ENCODE measurements at places on chromosomes 5 and 9. TPM values are rescaled to one million over a fixed set of nuclear protein-coding genes. Genes with fewer than 3 reads are reported as not detected.

ANKRD20A1 gene
- total RNA-seq = under 0.01 TPM

SPINK6 gene
- 15.6 TPM for total RNA-seq

AFAP1L1 gene
- 2.4 TPM for total RNA-seq

KCNMB1 gene
- total RNA-seq = not detected

FGF18 gene
- not detected for total RNA-seq

SMIM33 gene
- total RNA-seq = not detected

BTNL9 gene
- not detected for total RNA-seq

PCDHB3 gene
- 0.55 TPM for total RNA-seq

MRPS27 gene
- total RNA-seq = 79.1 TPM

ARHGEF28 gene
- total RNA-seq = 15.9 TPM

CD274 gene
- total RNA-seq = 2.2 TPM

LRRC70 gene
- 0.57 TPM for total RNA-seq

GAPT gene
- total RNA-seq = not detected

FOCAD gene
- 77.1 TPM for total RNA-seq

PRDM9 gene
- not detected for total RNA-seq

GRPEL2 gene
- total RNA-seq = 17.8 TPM

SLC34A1 gene
- total RNA-seq = not detected

Measured in smooth muscle cell of bladder (primary cell).